ENCODE measurements at places on chromosomes 5 and 9.

DNA sequence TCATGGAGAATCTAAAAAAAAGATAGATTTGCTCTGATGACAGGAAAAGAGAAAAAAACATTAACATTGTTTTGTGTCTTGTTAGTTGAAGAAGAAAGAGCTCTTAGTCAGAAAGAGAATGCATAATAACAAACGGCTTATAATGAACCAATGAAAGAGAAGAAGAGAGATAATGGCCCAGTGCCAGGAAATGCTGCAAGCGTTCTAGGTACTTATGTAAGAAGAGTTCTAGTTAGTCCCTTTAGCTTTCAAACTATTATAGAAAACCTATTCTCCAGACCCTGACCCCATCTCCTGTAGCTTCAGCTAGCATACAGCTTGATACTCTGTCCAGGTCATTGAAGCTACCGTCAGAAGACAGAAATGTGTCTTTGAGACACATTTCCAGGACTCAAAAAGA is 70.2 kb downstream of the FBXL17 start:
- no peak for DNase-seq

DNA sequence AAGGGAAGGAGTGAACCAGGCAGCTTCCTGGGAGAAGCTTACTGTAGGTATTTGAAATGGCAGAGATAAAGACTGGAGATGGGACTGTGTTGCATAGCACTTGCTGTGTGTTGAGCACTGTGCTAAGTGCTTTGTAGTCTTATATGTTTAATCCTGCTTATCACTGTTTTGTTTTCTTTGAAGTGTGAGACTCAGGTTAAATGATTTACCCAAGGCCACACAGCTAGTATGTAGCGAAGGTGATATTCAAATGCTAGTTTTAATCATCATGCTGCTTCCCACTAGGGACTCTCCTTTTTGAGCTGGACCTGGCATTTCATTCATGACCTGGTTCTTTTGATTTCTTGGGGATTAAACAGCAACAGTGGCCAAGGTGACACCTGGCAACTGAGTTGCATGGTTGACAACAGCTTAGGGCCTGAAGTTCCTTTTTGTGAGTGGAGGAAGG is 35.3 kb upstream of the SPRY4 start:
- no peak for DNase-seq

GRCh38 chr9:38319496-38320173 is 72.9 kb upstream of the ALDH1B1 start:
- no peak for DNase-seq

- DNase-seq: peak; percentile 49
These were observed 80.2 kb upstream of the MIER3 start for GRCh38 chr5:57032151-57032551.
